Stimulated activated CD4-positive, alpha-beta T cell treated with anti-CD3 and anti-CD28 coated beads, Interleukin-4, amount 100 ng/mL, for 4 hours (primary cell): ENCODE measurements at places on chromosomes 7 and 10.

GRCh38 chr10:33382216-33382600, 47.7 kb upstream of the NRP1 start:
- DNase-seq: no peak

GRCh38 chr7:157224627-157225026, 85.9 kb downstream of the UBE3C start:
- DNase-seq: no peak

GRCh38 chr10:20494474-20494873, 402.6 kb downstream of the NEBL start:
- no peak for DNase-seq

DNA sequence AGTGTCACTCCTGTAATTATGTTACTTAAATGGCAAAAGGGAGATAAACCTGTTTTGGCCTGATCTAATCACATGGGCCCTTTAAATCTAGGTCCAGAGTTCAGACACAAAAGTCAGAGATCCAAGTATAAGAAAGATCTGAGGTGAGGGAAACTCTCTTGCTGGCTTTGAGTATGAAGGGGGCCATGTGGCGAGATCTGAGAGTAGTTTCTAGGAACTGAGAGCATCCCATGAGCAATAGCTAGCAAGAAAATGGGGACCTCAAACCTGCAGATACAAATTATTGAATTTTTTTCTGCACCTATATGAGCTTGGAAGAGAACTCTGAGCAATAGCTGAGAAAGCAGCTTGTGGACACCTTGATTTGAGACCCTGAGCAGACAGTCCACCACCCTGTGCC, 27.6 kb downstream of the ANKRD7 start:
- DNase-seq: no peak

DNA sequence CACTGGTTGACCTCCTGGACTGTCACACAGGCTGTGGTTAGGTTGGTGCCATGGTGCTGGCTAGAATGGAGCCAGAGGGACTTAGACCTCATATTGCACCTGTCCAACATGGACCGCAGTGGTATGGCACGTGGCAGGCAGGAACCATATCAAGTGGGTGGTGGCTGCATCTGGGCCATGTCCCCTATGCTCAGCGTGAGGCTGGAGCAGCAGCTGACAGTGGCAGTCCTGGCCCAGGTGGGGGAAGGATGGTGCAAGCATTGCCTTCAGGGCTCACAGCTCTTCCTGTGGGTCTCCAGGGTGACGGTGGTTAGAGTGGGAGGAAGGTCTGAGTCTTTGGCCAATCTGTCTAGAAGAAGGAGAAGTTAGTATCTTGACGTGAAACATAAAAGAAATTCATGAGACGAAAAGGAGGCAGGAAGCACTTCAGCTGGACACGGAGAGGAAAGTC, 54.5 kb upstream of the PFKFB3 start:
- DNase-seq: no peak

GRCh38 chr7:33250421-33250871, 121.1 kb downstream of the BBS9 start:
- no peak for DNase-seq

DNA sequence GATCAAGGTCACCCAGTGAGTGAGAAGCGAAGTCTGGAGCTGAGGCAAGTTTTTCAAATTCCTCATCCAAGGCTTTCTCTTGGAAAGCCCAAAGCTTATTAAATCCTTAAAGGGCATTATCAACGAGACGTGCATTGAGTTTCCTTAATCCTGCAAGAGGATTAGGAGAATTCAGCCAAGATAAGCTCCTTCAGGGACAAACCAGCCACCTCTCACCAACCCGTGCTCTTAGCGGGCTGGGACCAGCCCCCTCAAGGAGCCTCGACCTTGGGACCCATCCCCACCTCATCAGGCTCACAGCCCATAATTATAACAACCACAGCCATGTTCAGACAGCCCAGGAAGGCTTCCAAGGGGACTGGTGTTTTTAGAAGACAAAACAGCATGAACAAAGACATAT, 12.0 kb upstream of the SLC29A4 start:
- no peak for DNase-seq

DNA sequence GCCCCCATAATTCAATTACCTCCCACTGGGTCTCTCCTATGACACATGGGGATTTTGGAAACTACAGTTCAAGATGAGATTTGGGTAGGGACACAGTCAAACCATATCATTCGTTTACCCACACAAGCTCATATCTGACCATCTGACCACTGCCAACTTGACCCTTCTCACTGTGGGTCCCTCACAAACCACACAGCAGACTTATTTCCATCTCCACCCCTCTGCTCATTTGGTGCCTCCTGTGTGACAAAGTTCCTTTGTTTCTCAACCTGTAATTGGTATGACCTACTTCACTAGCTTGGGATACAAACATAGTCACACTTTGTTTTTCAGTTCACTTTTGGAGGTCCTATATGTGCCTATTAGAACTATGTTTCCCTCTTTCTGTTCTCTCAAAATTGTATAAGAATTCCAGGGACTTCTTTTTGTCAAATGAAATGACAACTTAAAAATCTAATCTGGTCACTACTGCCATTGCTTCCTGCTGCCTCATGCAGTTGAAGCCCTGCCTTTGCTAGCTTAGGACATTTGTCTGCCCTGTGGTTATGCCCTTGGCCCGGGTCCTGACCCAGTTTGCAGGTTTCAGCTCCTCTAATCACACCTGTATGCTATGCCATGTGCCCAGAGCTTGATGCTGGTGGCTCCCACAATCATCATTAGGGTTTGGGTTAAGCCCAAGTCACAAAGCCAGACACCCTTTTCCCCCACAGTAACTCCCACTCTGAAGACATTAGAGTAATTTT, 69.9 kb downstream of the PPP1R3C start:
- DNase-seq: no peak

DNA sequence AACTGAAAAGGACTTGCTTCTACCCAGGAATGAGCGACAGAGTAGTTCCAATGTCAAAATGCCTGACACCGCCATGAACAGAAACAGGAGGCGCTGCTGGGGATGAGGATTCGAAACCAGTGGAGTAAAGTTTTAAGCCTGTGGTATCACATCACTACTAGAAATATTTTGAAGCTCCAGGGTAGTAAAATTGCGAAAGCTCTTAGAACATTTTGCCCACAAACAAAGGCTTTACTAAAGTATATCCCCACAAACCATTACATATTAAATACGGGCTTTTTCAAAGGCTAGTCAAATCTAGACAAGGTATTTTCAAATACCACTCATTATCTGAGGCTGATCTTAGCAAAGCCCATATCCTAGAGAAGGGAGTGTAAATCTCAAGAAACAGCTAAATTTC, 2.4 kb downstream of the PRDX3 start:
- DNase-seq: no peak

GRCh38 chr10:121082984-121083383, 231.8 kb downstream of the WDR11 start:
- DNase-seq: no peak

GRCh38 chr7:15303357-15303756, 258.5 kb downstream of the AGMO start:
- no peak for DNase-seq

GRCh38 chr10:119190954-119191785, 12.6 kb upstream of the PRDX3 start:
- DNase-seq: no peak
